Breast epithelium (tissue), 4 donors: ENCODE measurements at places on chromosomes 3 and 15. TPM values are rescaled to one million over a fixed set of nuclear protein-coding genes. Genes with fewer than 3 reads are reported as not detected.

The OTOL1 gene
- total RNA-seq: not detected

The A4GNT gene
- total RNA-seq: not detected

The CSPG4 gene
- 17.0 TPM for total RNA-seq

The PLIN1 gene
- total RNA-seq: 114 TPM

The TJP1 gene
- total RNA-seq: 101 TPM

The SLC12A1 gene
- total RNA-seq: not detected

The TIPIN gene
- 5.0 TPM for total RNA-seq

The HRG gene
- not detected for total RNA-seq

The ATP2C1 gene
- 59.4 TPM for total RNA-seq

The CCR1 gene
- total RNA-seq: 4.3 TPM

The RGMA gene
- 14.4 TPM for total RNA-seq

The PRSS50 gene
- 3.6 TPM for total RNA-seq

The DNAH12 gene
- total RNA-seq: 0.15 TPM

The PATL2 gene
- 2.2 TPM for total RNA-seq

The TMIE gene
- total RNA-seq: not detected

The ZKSCAN7 gene
- 5.2 TPM for total RNA-seq

The ITIH1 gene
- total RNA-seq: 0.33 TPM

The AMOTL2 gene
- 83.2 TPM for total RNA-seq

The SH2D7 gene
- total RNA-seq: not detected

The PCOLCE2 gene
- total RNA-seq: 30.2 TPM

The NMB gene
- 13.8 TPM for total RNA-seq

The C2CD4A gene
- 0.66 TPM for total RNA-seq

The SLC12A8 gene
- total RNA-seq: 12.5 TPM

The TM6SF1 gene
- 7.3 TPM for total RNA-seq

The PPP4R2 gene
- total RNA-seq: 71.4 TPM

The RBPMS2 gene
- 1.9 TPM for total RNA-seq

The GOLGA8G gene
- not detected for total RNA-seq

The NOX5 gene
- total RNA-seq: 1.0 TPM

The PTX3 gene
- total RNA-seq: 94.1 TPM

The SH3GL3 gene
- not detected for total RNA-seq

The ZNF774 gene
- 4.6 TPM for total RNA-seq

The P2RY12 gene
- total RNA-seq: 3.6 TPM

The CACNA2D2 gene
- total RNA-seq: 0.80 TPM

The KLHL40 gene
- total RNA-seq: not detected

The TLR9 gene
- total RNA-seq: not detected
